ENCODE measurements at places on chromosomes 5 and 9.
A peak's percentile ranks its signal among the peaks of the same experiment; 100 is the strongest.

GRCh38 chr9:89751079-89751825 lies 146.4 kb downstream of the GADD45G start:
- DNase-seq = no peak

DNA sequence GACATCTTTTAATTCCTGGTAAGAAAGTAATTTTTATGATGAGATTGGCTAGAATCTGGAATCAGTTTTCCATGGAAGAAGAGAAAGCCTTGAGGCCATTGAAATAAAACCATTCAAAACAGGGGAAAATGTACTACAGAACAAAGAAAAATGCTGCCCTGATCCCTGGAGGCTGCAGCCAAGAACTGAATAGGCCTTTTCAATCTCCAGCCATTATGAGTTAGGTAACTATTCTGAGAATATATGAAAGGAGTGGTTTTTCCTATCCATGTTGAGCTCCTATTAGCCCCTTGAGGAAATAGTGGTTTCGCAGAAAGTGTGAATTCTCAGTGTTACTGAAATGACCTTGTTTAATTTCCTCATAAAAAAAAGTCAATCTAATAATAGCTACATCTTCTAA lies 408.5 kb upstream of the GRAMD2B start:
- no peak for DNase-seq

DNA sequence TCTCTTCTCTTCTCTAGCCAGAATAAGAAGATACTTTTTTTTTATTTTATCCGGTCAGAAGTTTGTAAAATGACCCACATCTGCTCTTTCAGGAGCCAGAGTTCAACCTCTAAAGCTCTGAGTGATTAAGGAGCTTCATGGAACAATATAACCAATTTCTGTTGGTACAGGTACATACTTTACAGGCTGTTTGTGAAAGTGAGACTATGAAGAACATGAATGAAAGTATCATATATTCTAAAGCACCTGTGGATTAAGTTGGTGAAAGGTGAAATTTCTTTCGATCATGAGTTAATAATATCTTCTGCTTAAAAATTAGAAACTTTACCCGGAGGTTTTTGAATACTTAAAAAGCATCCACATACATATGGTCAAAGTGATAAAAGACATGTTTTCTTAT lies 65.2 kb downstream of the DMRT2 start:
- no peak for DNase-seq

DNA sequence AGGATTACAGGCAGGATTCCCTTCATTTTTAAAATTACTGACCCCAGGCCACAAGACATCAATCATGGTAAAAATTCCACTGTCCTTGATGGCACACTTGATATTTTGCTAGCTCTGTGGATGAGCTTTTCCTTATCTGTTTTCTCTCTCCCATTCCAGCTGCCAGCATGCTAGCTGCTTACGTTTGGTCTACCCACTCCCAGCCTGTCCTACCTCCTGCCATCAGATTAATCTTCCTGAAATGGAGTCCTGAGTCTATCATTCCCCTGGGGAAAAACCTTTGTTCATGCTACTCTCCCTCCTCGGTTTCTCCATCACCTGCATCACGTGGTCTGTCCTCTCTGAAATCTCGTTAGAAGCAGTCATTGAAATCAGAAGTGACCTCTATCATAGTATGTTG lies 108.9 kb downstream of the F2RL2 start:
- no peak for DNase-seq

GRCh38 chr5:24225051-24225450 lies 419.7 kb downstream of the CDH10 start:
- no peak for DNase-seq

DNA sequence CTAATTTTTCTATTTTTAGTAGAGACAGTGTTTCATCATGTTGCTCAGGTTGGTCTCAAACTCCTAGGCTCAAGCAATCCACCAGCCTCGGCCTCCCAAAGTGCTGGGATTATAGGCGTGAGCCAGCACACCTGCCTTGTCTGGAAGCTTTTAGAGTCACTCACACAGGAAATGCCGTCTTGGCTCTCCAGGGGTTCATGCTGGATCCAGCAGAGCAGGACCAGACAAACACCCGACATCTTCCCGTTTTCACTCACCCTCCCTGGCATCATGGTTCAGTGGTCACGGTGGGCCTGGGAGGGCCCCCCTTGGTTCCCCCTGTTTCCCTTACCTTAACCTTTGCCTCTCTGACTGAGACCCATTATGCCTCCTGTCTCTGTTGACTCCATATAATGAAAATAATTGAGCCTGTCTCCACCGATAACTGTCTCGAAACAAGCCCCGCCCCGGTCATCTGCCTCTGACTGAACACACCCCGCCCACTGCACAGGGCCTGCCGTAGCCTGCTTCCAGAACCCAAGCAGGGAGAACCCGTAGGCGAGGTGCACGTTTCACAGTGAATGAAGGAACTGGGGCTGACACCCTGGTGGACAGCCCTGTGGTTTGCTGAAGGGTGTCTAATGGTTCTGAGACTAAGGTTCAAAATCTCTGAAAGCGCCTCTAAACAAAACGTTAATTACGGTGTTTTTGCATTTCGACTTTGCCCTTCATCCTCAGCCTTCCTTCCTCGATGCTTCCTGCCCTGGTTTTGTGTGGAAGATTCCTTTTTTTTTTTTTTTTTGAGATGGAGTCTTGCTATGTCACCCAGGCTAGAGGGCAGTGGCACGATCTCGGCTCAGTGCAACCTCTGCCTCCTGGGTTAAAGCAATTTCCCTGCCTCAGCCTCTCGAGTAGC lies 39.7 kb upstream of the SPRY4 start:
- no peak for DNase-seq

GRCh38 chr5:95068289-95068910 lies 216.5 kb downstream of the MCTP1 start:
- DNase-seq = no peak

DNA sequence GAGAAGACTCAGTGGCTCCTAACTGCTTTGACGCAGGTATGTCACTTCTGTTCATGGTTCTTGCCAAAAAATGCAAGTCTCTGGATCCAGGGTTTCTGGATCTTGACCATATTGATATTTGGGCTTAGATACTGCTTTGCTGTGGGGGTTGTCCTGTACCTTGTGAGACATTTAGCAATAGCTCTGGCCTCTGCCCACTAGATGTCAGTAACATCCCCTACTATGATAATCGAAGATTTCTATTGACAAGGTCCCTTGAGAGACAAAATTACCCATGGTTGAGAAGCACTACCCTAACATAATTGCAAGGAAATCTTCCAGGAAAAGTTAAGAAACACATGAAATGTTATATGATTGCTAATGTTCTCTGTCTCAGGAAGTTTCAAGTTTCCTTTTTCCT lies 285.4 kb downstream of the TMEM232 start:
- DNase-seq = no peak

- no peak for DNase-seq
Measured at GRCh38 chr5:138408023-138408422, 30.8 kb upstream of the REEP2 start.

GRCh38 chr9:35598866-35599590 lies 6.0 kb upstream of the TESK1 start:
- no peak for DNase-seq

GRCh38 chr5:148839960-148840359 lies 13.5 kb downstream of the ADRB2 start:
- DNase-seq = no peak

DNA sequence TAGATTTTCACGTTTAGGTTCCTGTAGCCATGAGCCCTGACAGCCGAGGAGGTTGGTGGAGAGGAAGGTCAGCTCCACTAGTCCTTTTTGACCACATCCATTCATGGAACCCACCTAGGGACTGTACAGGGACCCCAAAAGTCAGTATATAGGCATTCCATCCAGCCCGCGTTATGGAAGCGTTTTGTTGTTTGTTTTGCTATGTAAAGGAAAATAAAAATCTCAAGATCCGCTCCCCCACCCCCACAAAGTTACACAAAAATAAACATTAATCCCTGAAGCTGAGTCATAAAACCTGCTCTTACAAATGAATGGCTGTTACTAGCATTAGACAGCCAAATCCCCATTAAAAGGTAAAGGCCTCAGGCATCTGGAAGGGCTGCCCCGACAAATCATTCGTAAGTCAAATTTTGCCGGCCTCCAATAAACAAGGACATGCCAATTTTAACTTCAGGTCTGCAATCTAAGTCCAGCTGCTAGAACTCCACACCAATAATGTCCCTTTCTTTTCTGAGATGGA lies 292.9 kb downstream of the MED10 start:
- no peak for DNase-seq

DNA sequence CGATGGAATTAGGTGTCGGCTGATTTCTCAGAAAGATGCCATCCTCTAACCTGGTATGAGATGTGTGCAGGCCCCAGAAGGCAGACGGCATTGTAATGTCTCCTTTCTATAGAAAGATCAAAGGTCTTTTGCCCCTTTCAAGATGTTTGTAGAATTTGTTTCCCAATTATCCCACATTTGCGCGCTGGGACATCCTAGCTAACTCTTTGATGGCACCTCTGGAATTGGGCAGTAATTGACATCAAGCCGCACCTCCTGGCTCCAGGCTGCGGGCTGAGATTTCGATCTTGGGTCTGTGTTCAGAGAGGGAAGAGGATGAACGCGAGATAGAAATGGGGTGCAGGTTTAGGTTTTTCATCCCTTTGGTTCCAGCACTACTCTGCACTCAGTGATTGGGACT lies 84.8 kb upstream of the LMX1B start:
- no peak for DNase-seq

DNA sequence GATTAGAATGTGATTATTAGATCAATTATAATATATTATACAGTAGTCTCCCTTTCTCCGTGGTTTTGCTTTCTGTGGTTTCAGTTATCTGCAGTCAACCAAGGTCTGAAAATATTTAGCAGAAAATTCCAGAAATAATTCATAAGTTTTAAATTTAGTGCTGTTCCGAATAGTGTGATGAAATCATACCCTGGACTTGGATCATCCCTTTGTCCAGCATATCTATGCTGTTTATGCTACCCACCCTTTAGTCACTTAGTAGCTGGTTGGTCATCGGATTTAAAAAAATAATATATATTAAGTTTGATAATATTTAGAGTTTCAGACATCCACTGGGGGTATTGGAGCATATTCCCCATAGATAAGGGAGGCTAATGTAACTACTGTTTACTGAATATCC lies 19.6 kb downstream of the RMI1 start:
- DNase-seq = no peak

GRCh38 chr5:87195104-87195591 lies 72.5 kb upstream of the RASA1 start:
- no peak for DNase-seq

DNA sequence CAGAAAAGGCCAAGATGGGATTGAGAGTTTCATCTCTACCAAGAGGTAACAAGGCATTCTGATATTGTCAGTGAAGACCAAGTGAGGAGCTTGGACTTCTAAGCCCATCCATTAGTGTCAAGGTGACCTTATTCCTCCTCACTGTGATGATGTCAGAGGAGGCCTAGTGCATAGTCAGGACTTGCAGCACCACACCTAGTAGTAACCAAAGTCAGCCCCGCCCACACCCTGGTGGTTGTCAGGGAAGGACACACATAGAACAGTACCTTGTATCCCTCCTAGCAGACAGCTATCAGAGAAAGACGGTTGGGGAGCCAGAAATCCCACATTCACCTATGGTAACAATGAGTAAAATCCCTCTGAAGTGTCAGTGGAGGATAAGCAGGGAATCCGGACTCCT lies 111.7 kb downstream of the AP3B1 start:
- no peak for DNase-seq

- no peak for DNase-seq
Measured at GRCh38 chr9:114229295-114229694, 74.0 kb downstream of the COL27A1 start.

GRCh38 chr5:135437796-135438560 lies 9.2 kb downstream of the DCANP1 start:
- DNase-seq = no peak

GRCh38 chr5:170491479-170491878 lies 12.3 kb upstream of the KCNIP1 start:
- DNase-seq = no peak

DNA sequence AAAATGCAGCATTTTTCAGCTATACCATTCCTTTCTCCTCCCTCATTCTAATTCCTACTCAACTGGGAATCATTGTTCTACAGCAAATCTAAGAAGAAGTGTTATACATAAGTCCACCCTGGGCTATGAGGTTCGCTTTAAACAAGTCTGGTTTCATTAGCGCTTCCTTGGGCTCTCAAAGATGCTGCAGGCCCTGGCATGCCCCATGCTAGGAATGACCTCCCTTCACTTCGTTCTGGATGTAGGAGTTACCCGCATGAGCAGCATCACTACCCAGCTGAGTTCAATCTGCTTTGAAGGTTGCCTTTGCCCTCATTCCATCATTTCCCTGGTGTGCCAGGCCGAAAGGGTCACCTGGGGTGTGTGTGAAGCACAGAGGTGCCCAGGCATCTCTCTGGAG lies 35.4 kb downstream of the F2R start:
- DNase-seq = no peak

DNA sequence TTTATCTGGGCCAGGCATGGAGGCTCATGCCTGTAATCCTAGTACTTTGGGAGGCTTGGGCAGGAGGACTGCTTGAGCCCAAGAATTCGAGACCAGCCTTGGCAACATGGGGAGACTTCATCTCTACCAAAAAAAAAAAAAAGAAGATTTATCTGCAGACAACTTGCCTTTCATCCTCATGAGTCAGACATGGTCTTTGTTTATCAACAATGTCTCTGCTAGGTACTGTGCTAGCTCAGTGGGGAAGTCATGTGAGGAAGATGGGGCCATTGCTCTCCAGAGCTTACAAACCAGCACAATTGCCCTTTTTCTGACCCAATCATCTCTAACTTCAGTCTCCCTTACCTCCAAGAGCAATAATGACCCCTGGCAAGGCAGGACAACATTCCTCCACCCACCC lies 1.6 kb downstream of the URM1 start:
- no peak for DNase-seq

DNA sequence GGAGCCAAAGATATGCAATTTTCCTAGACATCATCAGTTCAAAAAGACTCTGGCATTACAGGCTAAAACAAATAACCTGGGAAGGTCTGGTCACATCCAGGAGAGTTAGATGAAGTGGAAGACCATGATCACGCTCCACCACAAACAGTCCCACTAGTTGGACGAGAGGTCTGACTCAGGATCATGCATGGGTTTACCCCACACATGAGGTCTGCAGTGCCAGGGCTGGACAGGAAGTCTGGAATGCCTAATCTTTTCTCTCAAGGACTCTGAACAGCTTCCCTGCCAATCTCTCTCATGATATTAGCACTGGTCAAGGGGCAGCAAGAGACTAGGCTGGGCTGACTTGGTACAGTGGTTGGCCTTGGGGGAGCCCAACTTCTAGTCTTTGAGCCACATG lies 7.1 kb downstream of the PRUNE2 start:
- DNase-seq = no peak

DNA sequence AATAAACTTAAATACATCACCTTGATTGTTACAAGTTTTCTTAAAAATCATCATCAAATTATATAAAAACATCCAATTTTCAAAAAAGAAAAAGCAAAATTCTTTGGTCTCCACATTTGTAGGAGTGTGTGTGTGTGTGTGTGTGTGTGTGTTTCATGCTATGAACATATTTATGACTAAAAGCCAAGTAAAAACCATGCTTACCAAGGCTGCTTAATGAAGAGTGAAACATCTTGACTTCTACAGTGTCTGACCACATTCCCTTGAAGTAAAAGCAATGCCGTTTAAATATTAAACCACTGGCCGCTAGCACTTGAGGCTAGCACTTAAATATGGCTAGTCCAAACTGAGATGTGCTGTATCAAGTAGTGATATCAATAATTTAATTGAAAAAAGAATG lies 549.1 kb upstream of the CCNG1 start:
- no peak for DNase-seq

- peak; percentile 9 for DNase-seq
Measured at GRCh38 chr5:75668977-75669689, 48.1 kb downstream of the POC5 start.

Measured in activated CD8-positive, alpha-beta memory T cell treated with anti-CD3 and anti-CD28 coated beads for 1 hour (primary cell).